Brain (organoid and tissue), 16 donors: ENCODE measurements at places on chromosomes 2 and 18. TPM values are rescaled to one million over a fixed set of nuclear protein-coding genes. Genes with fewer than 3 reads are reported as not detected.

DNA sequence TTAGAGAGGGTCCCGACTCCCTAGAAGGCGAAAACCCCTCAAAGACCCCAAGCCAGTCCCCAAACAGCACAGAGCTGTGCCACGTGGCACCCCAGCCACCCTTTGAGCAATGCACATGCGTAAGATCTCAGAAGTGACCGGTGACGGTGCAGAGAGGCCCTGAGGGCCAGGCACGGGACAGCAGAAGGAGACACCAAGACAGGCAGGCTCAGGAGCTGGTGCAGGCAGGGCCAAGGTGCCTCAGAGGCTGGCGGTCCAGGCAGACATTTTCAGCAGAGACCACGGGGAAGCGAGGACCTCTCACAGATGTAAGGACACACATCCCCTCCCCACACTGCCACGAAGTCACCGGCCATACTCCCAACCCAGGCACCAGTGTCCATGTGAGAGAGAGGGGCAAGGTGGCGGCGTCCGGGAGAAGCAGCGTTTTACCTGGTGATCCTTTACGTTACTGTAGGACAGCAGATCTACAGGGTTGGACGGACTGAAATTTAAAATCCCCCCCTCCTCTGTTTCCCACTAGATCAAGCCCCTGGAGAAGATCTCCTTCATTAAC is 2.0 kb upstream of the RAB17 start:
- DNase-seq, result no peak

DNA sequence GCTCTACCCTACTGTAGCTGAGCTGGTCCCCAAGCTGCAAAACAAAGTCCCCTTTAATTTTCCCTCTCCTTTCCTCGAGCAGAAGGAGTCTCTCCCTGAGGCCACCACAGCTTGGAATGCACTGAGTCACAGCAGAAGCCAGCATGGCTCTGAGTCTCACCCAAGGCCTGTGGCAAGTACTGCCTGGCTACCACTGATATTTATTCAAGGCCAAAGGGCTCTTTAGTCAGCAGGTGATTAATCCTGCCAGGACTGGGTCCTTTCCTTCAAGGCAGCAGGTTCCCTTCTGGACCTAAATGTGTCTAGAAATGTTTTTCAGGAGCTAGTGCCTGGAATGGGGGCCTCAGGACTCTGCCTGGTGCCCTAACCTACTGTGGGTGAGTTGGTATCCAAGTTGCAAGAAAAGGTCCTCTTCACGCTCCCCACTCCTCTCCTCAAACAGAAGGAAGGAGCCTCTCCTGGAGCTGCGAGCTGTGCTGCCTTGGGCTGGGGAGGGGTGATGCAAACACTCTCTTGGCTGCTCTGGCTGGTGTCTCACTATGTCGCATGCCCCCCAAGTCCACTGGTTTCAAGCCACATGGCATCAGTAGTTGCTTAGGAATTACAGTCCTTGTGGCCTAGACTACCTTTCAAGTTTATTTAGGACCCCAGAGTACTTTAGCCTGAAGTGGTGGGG is 53.4 kb downstream of the CD28 start:
- no peak for DNase-seq

- DNase-seq, result no peak
Observed at GRCh38 chr18:22238036-22238435, 68.6 kb downstream of the GATA6 start.

DNA sequence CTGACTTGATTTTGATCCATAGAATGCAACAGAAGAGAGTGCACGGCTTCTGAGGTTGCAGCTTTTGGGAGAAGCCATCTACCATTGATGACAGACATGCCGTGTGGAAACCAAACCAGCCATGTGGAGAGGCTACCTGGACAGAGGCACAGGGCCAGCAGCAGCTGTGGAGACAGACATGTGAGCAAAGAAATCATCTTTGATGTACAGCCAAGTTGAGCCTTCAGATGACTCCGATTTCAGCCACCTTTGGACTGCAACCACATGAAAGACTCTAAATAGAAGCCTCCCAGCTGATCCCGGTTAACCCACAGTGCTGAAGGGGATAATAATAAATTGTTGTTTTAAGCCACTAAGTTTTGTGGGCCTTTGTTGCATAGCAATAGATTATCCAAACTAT is 54.2 kb downstream of the TSN start:
- no peak for DNase-seq

DNA sequence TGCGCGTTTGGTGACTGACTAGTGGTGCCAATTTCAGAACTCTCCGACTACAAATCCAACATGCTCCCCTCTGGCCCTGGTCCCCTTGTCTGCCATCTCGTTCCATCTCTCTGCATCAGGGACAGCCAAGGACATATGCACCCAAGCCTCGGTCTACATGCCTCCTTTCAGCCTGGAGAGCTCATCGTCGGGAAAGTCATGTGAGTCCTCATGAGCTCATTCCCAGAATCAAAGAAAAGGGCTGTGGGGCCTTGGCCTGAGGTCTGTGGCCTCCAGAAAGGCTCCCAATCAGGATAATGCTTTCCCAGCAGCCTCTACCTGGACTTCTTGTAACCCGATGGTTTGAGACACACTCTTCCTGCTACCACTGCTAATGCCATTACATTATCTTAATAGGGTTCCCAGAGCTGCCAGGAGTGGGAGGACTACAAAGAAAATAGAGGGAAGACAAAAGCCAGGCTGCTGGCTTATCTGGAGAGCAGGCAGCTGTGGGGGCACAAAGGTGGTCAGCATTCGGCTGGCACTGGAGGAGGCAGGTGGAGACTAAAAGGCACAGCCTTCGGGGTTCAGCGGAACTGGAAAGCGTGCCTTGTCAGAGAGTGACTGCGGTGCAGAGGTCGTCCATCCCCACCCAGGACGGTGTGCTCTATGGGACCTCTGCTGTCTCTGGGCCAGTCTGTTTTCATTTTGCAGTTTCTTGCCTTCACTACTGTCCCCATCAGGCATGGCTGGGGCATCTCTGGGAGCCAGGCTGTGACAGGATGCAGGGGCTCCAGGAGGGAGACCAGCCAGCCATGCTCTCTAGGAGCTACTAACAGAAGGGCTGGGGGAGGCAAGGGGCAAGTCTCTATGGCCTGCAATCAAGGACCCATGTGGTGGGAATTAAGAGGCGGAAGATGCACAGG is 104.4 kb upstream of the SMAD2 start:
- DNase-seq, result peak; percentile 23

DNA sequence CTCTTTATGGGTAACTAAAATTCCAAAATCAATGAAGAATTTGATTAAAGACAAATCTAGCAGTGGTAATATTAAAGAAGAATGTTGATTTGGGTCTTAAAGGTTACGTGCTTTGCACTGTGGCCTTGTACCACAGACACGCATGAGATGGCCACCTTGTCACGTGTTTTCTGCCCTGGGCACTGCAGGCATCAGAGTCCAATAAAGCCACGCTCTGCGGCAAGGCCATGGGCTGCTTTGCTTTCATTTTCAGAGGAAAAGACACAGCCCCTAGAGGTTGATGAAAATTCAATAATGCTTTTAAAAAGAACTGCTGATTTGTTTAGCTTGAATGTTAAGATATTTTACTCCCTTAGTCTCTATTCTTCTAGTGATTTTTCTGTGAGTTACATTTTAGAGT is 30.4 kb downstream of the AOX1 start:
- DNase-seq, result no peak

- no peak for DNase-seq
Observed at GRCh38 chr2:74267068-74267467, 68.7 kb downstream of the MTHFD2 start.

DNA sequence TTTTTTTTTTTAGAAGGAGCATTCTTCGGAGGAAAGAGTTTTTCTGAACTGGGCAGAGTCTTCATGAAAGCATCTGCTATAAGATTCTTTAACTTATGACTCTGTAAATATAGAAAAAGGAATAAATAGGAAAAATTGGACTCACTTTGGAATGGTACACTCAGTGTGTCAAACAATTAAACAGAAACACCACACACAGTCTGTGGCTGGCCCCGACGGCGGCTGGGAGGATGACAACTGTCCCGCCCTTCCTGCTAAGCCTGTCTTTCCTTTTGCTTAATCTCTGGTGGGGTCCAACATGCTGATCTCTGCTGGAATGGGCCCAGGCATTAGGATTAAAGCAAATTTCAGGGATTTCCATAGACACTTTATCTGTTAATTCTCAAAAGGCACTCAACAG is 12.5 kb upstream of the RAB31 start:
- DNase-seq, result no peak

GRCh38 chr2:190722061-190722759 is 73.3 kb downstream of the NAB1 start:
- DNase-seq, result no peak

- DNase-seq, result no peak
Observed at GRCh38 chr2:241463276-241464135, 44.9 kb downstream of the STK25 start.

GRCh38 chr2:113032737-113033136 is 19.9 kb downstream of the IL36B start:
- DNase-seq, result no peak

Gene ZNF385B
- polyA plus RNA-seq, result 2.4 TPM

Gene PPP4R3B
- polyA plus RNA-seq, result 19.9 TPM

Gene MOGAT1
- polyA plus RNA-seq, result not detected

Gene CLASP1
- polyA plus RNA-seq, result 22.6 TPM

Gene SMAD4
- polyA plus RNA-seq, result 67.6 TPM

- peak; percentile 25 for DNase-seq
Observed at GRCh38 chr2:230714136-230714480, 1.5 kb downstream of the CAB39 start.

DNA sequence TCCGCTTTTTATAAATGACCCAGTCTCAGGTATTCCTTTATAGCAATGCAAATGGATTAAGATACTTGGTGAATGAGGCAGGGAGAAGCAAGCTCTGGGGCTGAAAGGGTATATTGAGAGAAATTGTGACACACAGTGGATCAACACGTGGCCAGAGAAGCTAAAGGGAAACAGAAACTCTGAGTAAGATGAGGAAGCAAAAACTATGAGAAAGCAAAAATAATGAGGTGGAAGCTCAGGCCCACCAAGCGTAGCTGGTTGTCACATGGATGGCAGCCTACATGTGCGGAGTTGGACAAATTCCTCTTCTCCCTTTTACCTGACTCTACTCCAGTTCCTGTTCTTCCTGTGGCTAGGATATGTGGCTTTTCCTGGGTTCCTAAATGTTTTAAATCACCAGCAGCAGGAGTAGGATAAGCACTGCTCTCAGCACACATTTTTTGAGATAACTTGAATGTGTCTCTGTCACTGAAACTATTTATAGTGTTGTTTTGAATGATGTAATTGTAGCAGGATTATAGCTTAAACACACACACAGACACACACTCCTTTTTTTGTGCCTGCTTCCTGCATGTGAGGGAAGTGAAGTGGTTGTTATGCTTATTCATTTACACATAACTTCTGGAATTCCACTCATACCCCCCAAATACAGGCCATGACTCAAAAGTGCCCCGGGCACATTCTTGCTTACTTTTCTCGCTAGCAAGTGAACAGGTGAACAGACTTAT is 30.1 kb upstream of the EPC2 start:
- no peak for DNase-seq

DNA sequence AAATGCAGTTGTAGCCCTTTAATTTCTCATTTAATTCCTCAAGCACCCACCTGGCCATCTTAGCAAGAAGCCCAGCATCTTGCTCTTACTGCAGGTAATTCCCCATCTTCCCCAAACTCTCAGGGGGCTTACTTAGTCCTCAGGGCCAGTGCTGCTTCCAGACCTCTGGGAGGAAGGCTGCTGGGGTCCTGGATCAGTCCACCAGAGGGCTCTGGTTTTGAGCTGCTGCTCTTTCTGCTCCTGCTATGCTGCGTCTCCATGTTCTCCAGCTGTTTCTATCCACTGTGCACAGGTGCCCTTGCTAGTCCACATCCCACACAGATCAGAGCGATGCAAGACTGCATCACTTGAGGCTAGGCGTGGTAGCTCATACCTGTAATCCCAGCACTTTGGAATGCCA is 34.5 kb upstream of the TMEM87B start:
- no peak for DNase-seq

- no peak for DNase-seq
Observed at GRCh38 chr2:231720987-231721966, 13.0 kb downstream of the PTMA start.

- peak; percentile 98 for DNase-seq
Observed at GRCh38 chr2:165067643-165068486, 112.5 kb upstream of the SLC38A11 start.

Gene SNTG2
- 1.9 TPM for polyA plus RNA-seq
